ENCODE measurements at places on chromosomes 7 and 10.

GRCh38 chr10:6729861-6730344 lies 149.8 kb upstream of the PRKCQ start:
- DNase-seq, result no peak

DNA sequence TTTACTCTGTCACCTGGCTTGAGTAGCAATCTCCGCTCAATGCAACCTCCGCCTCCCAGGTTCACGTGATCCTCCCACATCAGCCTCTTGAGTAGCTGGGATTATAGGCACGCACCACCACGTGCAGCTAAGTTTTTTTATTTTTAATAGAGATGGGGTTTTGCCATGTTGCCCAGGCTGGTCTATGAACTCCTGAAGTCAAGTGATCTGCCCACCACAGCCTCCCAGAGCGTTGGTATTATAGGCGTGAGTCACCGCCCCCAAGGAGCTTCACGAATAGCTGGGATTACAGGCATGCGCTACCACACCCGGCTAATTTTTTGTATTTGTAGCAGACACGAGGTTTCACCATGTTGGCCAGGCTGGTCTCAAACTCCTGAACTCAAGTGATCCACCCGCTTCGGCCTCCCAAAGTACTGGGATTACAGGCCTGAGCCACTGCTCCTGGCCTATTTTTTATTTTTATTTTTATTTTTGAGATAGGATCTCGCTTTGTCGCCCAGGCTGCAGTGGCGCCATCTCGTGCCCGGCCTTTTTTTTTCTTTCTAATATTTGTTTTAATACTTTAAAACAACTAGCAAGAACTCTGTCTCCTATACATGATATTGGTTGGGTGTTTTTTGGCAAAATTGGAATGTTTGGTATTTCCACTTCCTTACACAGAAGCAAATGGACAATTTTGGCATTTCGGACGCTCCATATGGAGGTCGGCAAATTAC lies 1.1 kb downstream of the EFCAB10 start:
- no peak for DNase-seq

- no peak for DNase-seq
These were observed 46.7 kb downstream of the NOC3L start for GRCh38 chr10:94315975-94316464.

GRCh38 chr7:15802425-15802824 lies 115.9 kb upstream of the MEOX2 start:
- DNase-seq, result no peak

- DNase-seq, result no peak
These were observed 31.5 kb downstream of the CUL2 start for GRCh38 chr10:35058686-35059085.

DNA sequence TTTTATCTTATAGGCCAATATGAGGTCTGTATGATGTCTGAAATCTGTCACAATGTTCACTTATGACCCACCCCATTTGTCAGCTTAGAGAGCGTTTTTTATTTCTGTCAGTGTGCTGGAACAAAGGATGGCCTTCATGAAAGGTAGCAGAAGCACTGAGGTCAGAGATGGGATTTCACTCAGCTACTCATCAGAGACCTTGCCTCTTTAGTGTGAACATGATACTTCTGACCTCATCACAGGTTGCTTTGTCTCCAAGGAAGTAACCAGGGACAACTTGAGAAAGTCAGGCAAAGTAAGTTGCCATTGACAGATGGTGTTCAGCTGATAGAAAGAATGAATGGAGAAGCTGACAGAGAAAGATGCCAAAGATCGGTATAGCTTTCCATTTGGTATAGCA lies 16.3 kb downstream of the YAE1 start:
- DNase-seq, result no peak

DNA sequence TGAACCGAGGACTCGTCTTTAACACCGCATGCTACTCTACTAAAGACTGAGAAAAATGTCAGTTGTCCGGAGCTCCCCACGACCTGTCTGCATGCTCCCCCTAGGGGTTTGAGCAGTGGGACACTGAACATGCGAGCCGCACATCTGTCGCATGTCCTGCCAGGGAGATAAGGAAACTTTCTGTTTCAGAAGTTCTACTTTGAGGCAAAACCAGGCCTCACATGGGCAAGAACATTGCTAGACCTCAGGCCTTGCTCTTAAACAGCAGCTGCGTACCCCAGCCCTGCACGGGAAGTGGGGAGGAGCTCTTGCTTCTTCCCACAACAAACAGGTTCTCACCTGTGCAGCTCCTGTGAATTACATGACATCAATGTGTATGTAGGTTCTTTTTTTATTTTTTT lies 30.3 kb upstream of the HERPUD2 start:
- no peak for DNase-seq

DNA sequence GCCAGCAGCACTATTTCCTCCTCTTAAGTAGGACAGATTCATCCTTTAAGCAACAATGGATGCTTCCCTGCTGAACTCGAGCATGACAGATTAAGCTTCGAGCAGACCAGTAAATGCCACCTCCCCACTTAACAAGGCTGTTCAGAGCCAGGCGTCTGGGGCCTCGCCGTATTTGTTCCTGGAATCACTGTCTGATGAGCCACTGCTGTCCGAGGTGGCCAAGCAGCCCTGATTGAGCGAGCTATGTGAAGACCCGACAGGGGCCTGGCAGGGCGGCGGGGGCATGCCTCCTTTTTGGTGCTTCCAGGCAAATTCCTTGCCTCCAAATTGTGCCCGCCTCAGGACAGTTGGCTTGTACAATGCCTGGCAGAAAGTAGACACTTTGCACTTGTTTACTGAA lies 862.6 kb downstream of the NRG3 start:
- DNase-seq, result no peak

DNA sequence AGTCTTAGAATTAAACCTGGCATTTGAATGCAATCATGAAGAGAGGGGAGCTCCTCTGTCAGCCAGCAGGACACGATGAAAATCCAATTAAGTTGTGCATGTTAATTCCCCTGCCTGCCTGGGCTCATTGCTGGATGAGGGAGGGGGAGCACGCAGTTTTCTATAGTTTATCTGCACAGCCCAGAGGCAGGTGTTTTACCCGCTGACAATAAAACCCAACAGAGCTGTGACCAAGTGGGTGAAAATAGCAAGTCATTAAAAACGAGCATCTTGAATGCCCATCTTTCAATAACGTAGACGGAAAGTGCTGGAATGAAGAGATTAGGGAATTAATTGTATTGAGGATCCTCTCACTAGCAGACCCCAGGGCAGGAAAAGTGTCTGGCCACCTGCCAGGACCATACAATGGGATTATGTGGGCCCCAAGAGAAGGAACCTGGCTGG lies 100.1 kb upstream of the FAM20C start:
- no peak for DNase-seq

GRCh38 chr10:48697821-48698764 lies 13.4 kb downstream of the WDFY4 start:
- DNase-seq, result no peak

DNA sequence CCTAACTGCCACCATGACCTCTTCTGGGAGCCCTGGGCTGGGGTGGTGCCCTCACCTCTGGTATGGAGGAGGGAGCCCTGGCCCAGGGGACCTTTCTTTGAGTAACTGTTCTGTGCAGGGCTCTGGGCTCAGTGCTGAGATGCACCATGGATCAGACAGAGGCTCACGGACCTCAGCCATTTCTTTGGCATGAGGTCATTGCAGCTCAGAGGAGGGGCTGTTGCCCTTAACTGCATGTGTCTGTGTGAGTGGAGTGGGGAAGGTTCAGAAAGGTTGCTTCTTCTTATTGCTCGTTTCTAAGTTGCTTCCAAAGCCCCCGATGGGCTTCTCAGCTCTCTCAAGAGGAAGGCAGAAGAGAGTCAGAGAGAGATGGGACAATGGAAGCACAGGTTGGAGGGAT lies 233.9 kb downstream of the RPS24 start:
- no peak for DNase-seq

DNA sequence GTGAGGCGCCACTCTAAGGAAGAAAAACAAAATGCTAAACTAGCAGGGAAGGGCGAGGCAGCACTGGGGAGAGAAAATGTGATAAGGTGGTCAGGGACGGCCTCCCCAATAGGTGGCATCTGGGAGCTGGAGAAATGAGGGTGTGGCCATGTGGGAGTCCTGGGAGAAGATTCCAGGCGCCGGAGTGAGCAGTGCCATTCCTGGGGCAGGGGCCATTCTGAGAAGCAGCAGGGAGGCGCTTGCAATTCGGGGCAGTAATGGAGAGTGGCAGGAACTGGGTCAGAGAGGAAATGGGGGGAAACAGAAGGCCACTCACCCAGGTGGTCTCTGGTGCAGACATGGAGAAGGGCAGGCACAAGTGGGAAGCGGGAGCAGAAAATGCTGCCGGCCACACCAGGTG lies 61.8 kb upstream of the LRRC18 start:
- no peak for DNase-seq

DNA sequence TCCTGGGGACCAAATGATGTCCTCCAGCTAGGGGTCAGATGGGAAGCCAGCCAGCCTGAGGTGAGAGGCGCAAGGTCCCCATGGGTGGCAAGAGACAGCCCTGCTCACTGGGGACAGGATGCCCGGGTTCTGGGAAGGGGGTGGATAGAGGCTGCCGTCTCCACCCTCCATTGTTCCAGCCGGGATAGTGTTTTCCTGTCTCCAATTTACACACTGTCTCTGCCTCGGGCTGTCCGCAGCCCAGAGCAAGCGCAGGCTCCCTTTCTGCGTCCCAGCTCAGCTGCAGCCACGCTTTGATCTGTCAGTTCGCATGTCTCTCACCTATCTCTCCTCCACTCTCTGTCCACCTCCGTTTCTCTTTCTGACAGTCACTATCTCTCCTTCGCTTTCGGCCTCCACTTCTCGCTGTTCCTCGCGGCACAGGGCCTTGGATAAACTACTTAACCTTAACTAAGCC lies 2.1 kb downstream of the EPHB4 start:
- DNase-seq, result no peak

GRCh38 chr7:108413782-108414492 lies 42.3 kb downstream of the NRCAM start:
- no peak for DNase-seq

- DNase-seq, result no peak
These were observed 11.6 kb upstream of the SVIL start for GRCh38 chr10:29646238-29646902.

DNA sequence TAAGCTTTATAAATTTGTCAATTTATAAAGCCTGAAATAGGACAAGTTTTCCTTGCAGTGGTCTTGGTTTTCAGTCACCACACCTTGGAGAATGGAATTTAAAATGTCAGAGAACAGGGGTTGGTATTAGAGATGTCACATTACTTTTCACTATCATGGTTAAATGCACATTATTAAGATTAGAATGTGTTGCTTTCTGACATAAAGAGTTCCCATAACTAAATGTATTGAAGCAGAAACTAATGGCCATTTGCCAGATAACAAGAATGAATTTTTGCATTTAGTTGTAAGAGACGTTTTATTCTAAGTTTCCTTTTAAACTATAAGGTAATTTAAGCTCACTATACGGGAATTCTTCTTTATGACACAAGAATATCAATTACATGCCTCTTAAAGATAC lies 172.3 kb downstream of the ARL4A start:
- DNase-seq, result no peak

- DNase-seq, result no peak
These were observed 16.4 kb upstream of the TMEM72 start for GRCh38 chr10:44894691-44895090.

GRCh38 chr10:5547931-5548660 lies 23.3 kb downstream of the CALML3 start:
- DNase-seq, result no peak

GRCh38 chr7:35797311-35797710 lies 3.5 kb upstream of the SEPTIN7 start:
- DNase-seq, result no peak

GRCh38 chr7:70135656-70136055 lies 537.4 kb downstream of the AUTS2 start:
- no peak for DNase-seq

GRCh38 chr10:75410132-75411005 lies 8.8 kb upstream of the ZNF503 start:
- no peak for DNase-seq

DNA sequence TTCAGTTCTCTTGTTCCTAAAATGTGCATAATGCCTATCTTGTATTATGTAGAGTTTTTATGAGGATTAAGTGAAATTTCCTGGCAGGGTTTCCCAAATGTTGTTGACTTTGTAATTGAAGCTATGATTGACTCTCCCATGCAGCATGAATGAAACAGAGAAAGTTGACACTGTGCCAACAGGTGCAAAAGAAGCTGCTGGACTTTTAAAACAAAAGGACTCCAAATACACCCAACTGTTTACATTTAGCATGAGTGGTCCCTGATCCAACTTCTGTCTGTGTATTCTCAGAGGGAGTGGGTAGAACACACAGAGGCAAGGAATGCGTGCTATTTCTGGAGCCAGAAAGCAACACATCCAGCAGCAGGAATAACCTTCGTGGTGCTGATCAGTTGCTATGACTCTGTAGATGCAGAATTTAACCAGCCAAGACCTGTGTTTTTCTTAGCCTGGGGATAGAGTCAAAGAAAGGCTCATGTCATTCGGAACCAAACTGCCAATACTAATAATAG lies 14.4 kb upstream of the RBM20 start:
- DNase-seq, result no peak

DNA sequence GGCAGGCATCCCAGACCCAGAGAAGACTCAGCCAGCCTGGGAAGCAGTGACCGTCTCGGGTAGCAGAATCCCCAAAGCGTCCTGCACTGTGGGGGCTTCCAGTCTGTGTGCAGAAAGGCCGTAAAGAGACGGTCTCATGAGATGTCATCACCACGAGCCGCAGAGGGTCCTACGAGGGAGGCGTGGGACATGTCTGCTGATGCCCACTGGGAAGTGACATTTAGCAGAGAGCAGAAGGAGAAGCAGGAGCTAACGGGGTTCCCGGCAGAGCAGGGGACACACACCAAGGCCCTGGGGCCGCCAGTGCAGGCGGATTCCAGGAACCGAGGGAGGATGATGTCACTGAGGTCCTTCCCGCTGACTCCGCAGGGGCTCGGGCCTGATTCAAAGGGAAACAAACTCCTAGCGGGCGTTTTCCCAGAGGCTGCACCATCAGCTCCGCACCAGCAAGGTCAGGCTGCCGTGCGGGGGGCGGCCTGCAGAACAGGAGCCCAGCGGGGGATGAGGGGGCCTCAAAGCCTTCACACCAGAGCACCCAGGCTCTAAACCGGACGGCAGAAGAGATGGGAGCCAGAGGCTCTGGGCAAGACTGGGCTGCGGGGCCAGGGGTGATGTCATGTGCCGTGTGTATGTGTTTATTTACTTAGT lies 85.4 kb upstream of the PDGFA start:
- DNase-seq, result no peak

- no peak for DNase-seq
These were observed 58.8 kb downstream of the DGKB start for GRCh38 chr7:14843755-14844154.

DNA sequence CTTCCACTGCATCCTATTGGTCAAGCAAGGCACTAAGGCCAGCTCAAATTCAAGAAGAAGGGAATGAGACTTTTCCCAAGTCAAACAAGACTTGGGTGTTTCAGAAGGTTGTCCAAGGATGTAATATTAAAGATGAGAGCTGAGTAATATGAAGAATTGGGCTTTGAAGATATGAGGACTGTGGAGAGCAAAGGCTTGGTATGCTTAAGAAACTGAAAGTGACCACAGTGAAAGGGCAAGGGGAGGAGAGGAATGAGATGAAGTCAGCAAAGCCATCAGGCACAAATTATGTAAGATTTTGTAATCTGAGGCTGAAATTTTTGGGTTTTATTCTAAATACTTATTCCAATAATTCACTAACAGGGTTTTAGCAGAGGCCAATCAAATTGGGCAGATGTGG lies 38.6 kb upstream of the NPY start:
- DNase-seq, result no peak

- DNase-seq, result no peak
These were observed 521 bp downstream of the LIMK1 start for GRCh38 chr7:74083928-74084721.

All from activated CD8-positive, alpha-beta memory T cell treated with anti-CD3 and anti-CD28 coated beads for 48 hours (primary cell).